Stimulated activated CD4-positive, alpha-beta T cell treated with anti-CD3 and anti-CD28 coated beads, Interleukin-2, amount 100 ng/mL, for 48 hours (primary cell): ENCODE measurements at places on chromosomes 6 and 20.

DNA sequence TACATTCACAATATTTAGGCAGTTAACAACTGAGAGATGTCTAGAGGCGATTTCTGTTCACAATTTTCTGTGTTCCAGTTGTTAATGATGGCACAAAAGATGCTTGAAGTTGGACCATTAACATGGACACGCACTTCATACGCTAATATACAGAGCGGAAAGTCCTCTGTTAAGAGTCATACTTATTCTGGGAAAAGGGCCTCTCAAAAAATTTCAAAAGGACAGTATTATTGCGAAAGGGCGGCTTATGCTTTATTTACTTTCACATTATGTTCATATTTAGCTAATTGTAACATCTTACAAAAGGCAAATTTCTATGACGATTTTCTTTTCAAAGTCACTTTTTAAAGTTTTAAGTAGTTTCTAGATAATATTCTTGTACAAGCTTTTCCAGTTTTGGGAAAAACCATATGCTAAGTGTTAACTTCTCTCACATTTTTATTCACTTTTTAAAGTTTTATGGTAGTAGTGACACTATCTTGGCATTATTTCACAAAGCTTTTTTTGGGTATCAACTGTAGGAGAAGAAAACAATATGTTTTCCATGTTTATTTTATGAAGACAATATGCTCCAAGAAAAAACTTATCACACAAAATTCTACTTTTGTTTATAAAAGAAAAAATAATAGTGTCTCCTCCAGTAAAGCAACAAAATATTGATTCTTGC is 62.3 kb downstream of the MAP7 start:
- DNase-seq: no peak

- no peak for DNase-seq
Observed at GRCh38 chr6:4916954-4917561, 86.8 kb downstream of the RPP40 start.

DNA sequence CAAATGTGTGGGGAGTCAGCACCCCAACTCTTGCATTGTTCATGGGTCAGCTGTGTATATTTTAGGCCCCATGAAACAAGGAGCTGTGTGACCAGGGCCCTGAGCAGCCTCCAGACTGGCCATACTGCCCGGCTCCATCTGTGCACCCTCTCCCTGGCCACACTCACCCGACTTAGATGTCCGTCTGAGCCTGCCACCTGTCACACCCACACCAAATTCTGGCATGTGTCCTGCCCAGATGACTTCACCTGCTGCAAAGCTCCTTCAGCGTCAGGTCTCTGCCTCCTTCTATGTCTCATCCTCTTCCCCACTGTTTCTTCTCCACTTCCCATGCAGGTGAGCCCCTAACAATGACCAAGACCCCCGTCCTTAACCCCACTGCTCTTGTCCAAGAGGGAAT is 88.1 kb upstream of the THBS2 start:
- no peak for DNase-seq

DNA sequence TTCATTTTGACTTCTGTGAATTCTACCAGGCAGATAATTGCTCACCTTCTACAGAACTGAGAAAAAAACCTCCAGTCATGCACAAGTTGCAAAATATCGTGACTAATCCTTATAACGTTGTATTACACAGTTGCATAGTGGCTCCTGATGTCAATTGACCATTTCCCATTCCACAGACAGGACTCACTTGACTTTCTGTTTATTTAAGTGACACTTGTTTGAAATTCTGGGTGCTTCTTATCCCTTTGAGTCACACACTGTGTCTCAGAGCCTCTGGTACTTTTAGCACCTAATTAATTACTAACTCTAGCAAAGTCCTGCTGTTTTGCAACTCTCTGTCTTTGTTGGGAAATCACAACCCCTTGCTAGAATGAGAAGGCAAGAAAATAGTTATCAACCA is 16.2 kb upstream of the RSPO3 start:
- DNase-seq: no peak

- DNase-seq: no peak
Observed at GRCh38 chr6:162922563-162923166, 194.9 kb downstream of the PACRG start.

- no peak for DNase-seq
Observed at GRCh38 chr6:12092762-12093161, 80.7 kb downstream of the HIVEP1 start.

GRCh38 chr6:5657684-5658430 is 348.9 kb downstream of the NRN1 start:
- no peak for DNase-seq

DNA sequence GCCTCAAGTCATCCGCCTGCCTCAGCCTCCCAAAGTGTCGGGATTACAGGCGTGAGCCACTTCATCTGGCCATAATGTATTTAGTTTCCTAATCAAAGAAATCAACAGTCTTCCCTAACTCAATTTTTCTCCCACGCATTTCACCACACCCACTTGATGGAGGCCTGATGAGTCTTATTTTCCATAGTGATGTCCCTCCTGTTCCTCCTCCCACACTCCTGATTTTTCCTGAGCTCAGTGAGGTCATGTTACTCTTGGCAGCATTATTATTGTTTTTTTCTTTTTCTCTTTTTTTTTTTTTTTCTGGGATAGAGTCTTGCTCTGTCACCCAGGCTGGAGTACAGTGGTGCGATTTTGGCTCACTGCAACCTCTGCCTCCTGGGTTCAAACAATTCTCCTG is 8.9 kb downstream of the ABRACL start:
- no peak for DNase-seq
